ENCODE measurements at places on chromosomes 7 and 10.

GRCh38 chr7:132075515-132075914 lies 500.8 kb downstream of the PLXNA4 start:
- DNase-seq: no peak

DNA sequence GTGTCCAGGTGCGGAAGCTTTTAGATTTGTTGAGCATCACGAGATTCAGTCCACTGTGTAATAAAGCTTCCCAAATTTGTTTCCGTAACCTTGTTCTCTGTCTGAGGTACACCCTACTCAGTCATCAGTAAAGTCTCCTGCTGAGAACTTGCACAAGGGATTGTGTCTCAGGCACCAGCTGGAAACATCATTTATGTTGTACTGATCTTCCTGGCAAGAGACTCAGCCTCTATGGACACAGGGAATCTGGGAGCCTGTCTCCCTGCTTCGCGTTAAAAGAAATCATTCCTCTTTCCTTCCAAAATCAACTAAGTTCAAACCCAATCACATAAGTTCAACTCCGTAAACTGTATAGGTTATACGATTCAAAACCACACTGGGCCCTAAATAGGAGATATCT lies 336.8 kb downstream of the GPR37 start:
- no peak for DNase-seq

DNA sequence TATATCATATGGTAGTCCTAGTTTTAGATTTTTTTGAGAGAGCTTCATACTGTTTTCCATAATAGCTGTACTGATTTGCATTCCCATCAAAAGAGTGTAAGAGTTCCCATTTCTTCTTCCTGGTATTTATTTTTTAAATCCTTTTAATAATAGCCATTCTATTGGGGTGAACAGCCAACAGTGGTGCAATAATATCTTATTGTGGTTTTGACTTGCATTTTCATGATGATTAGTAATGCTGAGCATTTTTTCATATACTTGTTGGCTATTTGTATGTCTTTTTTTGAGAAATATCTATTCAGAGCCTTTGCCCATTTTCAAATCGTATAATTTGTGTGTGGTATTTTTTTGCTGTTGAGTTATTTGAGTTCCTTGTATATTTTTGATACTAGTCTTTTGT lies 167.4 kb downstream of the FZD1 start:
- no peak for DNase-seq

DNA sequence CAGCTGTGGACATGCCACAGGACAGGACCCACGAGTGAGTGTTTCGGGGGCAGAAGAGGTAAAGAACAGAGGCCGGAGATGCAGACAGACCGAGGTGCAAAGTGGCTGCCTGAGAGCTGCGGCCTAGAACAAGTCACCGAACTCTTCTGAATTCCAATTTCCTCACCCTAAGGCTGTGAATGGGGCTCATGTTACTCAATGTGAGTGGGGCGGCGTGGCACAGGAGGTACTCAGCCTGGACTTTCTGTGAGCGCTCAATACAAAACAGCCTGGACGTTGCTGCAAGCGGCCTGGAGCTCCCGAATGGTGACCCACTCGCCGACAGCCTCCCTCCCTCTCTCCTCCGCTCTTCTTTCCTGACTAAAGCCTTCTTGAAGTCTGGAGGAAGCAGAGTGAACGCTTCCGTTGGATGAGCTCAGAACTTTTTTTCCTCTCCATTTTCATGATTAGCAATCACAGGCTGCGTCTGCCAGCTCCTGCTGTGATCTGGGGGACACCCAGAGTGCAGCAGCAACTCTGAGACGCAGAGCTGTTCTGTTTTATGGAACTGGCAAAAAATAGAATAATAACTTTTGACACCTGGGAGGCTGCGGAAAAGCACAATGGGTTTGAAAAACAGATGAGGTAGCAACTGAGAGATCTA lies 108.5 kb downstream of the PTPRN2 start:
- DNase-seq: no peak

GRCh38 chr10:1368842-1369171 lies 312.6 kb downstream of the WDR37 start:
- DNase-seq: no peak

GRCh38 chr7:135512135-135512887 lies 2.4 kb upstream of the CNOT4 start:
- DNase-seq: no peak

DNA sequence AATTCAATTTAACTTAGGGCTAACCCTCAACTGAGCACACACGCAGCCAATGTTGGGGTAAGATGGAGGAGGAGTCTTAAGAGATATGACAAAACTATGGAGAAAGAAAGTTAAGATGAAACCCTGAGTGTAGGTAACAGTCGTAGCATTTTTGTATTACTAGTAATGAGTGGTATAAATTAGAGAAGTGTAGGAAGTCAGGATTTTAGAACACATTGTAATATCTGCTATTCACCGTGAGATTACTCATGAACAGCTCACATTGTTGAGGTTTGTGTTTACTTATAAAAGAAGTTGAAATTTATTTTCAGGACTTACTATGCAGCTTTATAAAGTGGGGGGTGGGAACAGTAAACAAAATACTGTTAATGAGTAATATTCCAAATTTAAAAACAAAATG lies 107.2 kb downstream of the ARHGAP21 start:
- DNase-seq: no peak

GRCh38 chr7:66505009-66505408 lies 123.7 kb upstream of the KCTD7 start:
- DNase-seq: no peak

DNA sequence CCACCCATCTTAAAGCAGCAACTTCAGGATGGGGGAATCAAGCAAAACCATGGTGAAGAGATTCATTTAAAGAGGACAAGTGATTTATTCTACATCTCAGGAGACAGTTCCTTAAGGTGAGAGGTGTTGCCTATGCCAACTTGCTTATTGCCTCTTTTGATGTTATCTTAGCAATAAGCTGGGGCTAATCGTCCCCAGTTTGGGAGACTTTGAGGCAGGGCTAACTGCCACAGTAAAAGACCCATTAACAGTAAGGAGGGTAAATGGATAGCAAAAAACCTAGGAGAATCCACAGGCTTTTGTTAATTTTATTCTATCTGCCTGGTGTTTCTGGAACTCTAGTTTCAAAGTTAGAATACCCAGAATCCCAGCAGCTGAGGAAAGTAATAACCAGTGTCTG lies 22.1 kb upstream of the HERPUD2 start:
- no peak for DNase-seq

DNA sequence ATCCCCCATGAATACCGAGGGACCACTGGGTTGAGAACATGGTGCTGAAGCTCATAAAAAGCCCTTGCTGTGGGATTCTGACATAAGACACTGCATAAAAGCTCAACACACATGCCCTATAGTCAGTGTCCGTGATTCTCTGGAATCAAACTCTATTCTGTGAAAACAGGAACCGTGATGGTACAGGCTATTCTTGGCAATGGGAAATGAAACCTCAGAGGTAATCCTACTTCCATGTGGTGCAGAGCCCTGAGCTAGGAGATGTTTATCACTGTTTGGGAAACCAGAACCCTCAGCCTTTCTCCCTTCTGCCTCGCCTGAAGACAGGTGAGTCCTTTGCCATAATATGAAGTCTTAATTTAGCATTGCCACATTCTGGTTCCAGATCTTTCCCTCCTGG lies 80.8 kb upstream of the PRSS1 start:
- no peak for DNase-seq

DNA sequence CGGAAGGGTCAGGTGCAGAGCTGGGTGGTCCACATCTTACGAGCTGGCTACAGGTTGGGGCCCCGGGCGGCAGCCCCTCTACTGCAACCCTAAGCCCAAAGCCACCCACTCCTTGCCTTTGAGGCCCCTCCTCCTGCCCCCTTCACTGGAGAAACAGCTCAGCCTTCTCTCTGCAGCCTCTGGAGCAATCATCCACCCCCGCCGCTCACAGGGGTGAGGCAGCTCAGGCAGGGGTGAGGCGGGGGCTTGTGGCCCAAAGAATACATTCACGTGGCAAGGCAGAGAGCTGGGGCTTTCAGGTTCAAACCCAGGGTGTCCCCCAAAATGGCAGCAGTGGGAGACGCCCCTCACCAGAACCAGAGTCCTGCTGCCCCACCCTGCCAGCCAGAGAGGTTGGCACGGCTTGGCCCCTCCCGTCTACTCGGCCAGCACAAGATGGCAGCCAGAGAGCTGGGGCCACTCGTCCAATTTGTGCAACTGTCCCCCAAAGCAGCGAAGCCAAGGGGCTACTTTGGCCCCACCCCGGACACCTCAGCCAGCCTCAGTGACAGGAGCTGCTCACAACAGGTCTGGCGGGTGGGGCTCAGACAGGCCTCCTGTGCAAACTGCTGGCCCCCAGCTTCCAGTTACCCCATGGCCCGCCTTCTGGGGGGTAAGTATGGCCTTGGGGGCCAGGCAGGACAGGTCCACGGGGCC lies 7.2 kb downstream of the GNB2 start:
- DNase-seq: no peak

DNA sequence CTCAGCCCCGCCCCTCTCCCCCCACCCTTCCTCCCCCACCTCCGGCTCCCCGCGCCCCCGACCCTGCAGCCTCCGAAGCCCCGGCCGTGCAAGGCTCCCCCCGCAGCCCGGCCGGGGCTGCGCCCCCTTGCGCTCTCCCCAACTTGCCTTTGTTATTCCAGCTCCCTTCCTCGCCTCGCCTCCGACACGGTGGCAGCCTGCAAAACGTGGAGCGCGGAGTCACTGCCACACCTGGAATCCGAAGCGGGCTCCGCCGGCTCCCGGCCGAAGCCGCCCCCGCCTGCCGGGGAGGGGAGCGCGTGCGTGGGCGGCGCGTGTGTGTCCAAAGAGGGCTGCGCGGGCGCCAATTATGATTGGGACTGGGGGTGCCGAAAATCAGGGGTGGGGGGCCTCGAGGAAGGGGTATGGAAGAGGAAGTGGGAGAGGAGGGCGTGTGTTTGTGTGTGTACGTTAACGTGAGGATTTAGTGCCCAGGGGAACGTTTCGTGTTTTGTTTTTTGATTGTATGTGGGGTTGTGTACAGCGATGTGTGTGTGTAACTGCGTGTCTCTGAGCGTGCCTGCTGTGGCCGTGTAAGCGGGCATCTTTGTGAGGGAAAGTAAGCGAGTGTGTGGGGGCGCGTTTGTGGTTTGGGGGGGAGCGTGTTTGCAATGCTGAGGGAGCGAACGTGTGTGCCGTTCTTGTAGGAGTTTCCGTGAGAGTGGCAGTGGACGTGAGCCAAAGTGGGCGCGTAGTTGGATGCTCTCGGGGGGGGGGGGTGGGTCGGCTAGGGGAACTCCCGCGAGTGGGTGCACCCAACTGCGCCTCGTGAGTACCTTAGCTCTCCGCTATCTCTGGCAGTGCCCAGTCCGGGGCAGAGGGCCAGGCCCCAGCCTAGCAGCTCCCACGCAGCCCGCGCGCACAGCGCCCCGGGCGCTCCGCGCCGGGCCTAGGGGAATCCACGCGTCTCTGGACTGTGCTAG lies 1.2 kb upstream of the ZMIZ1 start:
- DNase-seq: no peak

GRCh38 chr7:73537051-73537450 lies 15.0 kb upstream of the BAZ1B start:
- DNase-seq: no peak

DNA sequence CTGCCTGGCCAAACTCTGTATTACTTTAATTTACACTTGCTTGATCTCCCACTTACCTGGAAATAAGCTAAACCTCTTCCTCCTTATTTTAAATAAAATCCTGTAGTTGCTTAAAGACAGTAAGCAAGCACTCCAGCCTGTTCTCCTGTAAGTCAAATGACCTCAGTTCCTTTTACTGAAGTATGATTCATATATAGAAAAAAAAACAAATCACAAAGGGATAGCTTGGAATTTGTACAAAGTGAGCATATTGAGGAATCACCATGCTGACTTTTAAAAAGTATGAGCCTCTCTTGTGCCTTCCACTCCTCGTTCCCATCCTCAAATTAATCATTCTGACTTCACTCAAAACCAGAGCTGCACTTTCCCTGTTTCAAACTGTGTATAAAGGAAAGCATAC lies 52.0 kb downstream of the C10orf90 start:
- no peak for DNase-seq

- no peak for DNase-seq
Observed at GRCh38 chr10:90960355-90960814, 39.5 kb upstream of the ANKRD1 start.

DNA sequence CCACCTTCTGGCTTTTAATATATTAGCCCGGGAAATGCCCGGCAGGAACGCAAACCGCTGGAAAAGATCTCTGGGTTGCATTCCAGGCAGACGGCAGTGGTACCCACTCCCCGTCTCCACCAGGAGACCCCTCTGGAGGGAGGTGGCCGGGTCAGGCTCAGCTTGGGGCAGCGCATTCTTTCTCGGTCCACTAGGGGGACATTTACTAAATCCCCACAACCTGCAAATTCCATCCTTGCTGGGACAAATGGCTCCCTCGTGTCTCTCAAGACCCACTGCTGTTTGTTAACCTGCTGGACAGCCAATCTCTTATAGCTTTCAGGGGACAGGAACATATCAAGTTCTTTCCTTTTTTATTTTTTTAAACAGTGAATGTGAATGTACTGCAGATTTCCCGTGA lies 45.8 kb upstream of the CARD11 start:
- DNase-seq: no peak

GRCh38 chr10:78042752-78043104 lies 9.1 kb downstream of the RPS24 start:
- no peak for DNase-seq

- no peak for DNase-seq
Observed at GRCh38 chr10:80187465-80188409, 17.6 kb downstream of the ANXA11 start.

- DNase-seq: no peak
Observed at GRCh38 chr7:90461219-90461618, 8.2 kb upstream of the PTTG1IP2 start.

DNA sequence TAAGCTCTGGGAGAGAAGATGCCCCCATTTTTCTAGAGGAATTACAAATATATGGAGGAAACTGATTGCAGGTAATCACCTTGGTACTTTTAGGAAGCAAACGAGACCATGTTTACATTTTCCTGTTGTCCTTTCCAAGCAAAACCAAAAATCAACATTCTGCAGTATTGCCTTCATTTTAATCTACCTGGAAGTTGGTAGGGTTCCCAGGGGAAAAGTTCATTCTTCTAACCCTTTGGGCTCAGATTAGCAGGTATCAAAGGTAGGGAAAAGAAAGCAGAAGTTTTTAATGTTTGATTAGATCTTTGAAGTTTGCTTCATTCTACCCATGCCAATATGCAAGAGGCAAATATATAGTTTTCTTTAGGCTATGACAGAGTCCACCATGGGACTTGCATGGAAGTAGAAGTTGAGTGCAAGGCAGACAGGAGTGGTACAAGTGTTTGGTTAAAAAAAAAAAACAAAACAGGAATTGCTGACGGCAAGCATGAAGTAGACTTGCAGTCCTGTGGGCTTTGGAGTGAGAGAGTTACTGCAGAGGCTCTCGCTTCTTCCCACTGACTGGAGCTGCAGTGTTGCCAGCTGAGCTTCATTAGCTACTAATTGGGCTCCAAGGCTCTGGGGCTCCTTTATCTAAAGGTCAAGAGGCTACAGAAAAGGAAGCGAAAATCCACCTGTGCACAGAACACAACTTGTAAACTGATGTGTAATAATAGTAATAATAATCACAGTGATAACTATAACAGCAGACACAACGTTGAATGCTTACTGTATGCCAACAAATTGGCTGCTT lies 28.9 kb upstream of the ASAH2 start:
- DNase-seq: no peak

- no peak for DNase-seq
Observed at GRCh38 chr7:128742206-128742605, 3.0 kb downstream of the CALU start.

GRCh38 chr7:88669913-88670312 lies 89.6 kb upstream of the ZNF804B start:
- DNase-seq: no peak
